Activated T-cell treated with anti-CD3 and anti-CD28 coated beads, Interleukin-2, amount 50 U/mL, for 72 hours (primary cell): ENCODE measurements at places on chromosomes 5 and 9. TPM values are rescaled to one million over a fixed set of nuclear protein-coding genes. Genes with fewer than 3 reads are reported as not detected.

GRCh38 chr9:136457326-136457725, 17.7 kb upstream of the INPP5E start:
- DNase-seq, result no peak

DNA sequence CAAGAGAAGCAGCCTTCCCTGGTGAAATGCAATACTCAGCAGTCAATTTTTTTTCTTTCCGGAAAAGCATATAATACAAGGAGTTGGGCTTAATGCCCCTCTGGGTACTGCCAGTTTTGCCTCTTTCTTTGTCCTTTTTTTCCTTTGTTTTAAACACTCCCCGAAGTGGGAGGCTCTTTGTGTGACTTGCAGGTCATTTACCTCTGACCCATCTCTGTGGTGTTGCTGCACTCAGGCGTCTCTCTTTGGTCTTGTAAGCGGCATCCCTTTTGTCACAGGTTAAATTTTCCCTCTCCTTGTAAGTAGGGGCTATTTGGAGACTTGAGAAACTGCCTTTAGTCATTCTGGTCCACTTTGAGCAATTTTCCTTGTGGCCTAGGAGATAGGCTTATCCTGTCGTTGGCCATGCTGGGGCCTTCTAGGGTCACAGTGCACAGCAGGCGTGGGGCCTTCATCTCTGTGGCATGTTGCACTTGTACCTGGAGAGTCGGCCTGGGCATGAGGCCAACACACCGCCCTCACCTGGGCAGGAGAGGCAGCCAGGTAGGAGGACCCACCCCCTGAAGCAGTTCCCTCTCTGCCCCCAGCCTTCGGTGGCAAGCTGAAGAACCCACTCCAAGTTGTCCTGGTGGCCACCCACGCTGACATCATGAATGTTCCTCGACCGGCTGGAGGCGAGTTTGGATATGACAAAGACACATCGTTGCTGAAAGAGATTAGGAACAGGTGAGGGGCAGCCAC, 27.7 kb upstream of the CTSL start:
- DNase-seq, result no peak

DNA sequence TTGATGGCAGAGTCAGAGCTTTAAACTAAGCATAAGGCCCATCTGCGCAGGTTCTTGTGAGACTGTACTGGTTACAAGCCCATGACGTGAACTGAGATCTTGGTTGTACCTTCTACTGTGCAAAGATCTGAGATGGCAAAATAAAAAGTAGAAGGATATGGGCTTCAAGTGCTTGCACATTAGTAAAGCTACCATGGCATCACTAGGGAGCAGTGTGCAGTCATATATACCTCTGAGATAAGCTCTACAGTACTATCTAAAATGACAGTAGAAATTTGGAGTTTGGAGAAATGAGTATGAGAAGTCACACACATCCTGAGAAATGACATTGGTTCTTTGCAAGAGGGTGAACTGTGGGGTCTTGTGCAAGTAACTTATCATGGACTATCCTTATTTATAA, 408.2 kb upstream of the PRR16 start:
- no peak for DNase-seq

Gene GPR151
- not detected for total RNA-seq

Gene CNTFR
- not detected for total RNA-seq

Gene OR1K1
- not detected for total RNA-seq
